AG04450 (cell line): ENCODE measurements at places on chromosomes 6 and 20. TPM values are rescaled to one million over a fixed set of nuclear protein-coding genes. Genes with fewer than 3 reads are reported as not detected.

GRCh38 chr20:58496429-58496769 is 18.8 kb downstream of the APCDD1L start:
- no peak for DNase-seq

- peak; percentile 24 for DNase-seq
These were observed 612.3 kb downstream of the UTRN start for GRCh38 chr6:144897441-144897921.

- DNase-seq: peak; percentile 36
These were observed 110.7 kb upstream of the PHACTR1 start for GRCh38 chr6:12605888-12606345.

Gene LGSN
- polyA plus RNA-seq: 0.05 TPM in 1 of 2 replicates, not detected in the other

Gene COL11A2
- 0.26 and 0.37 TPM in 2 replicates for polyA plus RNA-seq
